ENCODE measurements at places on chromosomes 5 and 9.

- no peak for DNase-seq
These were observed 119.8 kb upstream of the NEK6 start for GRCh38 chr9:124137944-124138335.

DNA sequence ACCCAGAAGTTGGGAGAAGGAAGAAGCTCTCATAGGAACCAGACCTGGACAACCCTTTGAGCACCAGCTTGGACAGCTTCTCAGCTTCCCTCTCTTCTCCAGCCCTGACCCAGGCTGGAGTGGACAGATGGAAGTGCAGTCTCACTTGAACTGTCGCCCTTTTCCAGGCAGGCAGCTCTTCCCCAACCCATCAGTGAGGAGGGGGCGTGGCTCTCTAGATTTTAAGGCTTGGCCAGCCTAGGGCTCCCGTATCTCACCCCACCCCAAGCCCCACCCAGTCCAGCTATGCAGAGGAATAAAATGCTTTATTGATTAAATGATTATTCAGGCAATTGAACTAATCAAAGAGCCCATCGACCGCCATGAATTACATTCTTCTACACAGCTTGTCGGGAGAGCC lies 2.2 kb downstream of the PAX5 start:
- DNase-seq = no peak

DNA sequence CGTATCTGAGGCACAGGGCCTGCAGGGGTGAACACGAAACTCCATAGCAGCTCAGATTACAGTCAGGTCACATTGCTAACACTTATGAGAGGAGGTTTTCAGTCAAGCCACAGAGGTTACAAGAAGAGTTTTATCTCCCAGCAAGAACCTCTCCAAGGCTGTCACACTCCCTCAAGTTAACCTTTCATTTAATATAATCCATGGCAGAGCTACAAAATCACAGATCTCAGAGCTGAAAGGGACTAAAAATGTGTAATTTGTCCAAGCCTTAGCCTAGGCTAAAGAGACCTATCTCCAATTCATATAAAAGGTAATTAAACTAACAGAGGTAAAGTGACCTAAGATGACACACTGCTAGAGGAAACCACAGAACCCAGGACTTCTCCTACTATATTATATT lies 57.2 kb downstream of the MLANA start:
- no peak for DNase-seq

DNA sequence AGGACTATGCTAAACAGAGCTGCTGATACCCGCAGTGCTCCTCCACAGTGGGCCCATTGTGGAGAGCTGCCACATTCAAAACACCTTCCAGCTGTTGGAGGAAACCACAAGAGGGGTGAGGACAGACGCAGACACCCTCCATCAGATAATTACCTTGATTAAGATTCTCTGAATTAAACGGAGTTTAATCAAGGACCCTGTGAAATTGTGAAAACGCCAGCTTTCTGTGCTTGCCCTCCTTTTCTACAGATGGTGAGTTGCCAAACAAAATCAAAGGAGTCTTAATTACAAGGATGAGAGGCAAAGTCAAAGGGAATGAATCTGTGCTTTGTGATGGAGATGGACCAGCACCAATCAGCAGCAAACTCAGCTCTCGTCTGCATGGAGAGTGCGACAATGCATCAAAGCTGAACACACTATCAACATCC lies 596.1 kb downstream of the ELAVL2 start:
- DNase-seq = no peak

- no peak for DNase-seq
These were observed 227.7 kb upstream of the GRAMD2B start for GRCh38 chr5:126195410-126196100.

- no peak for DNase-seq
These were observed 54.1 kb downstream of the MTAP start for GRCh38 chr9:21856301-21857094.

GRCh38 chr9:133059623-133060022 lies 2.2 kb upstream of the CEL start:
- DNase-seq = no peak

GRCh38 chr5:170388818-170389549 lies at the start of gene KCNMB1:
Gene KCNMB1 (minus strand): TSS chr5:170389367. CDS start chr5:170385447, 3,920 bp downstream.
- peak; percentile 32 for DNase-seq

DNA sequence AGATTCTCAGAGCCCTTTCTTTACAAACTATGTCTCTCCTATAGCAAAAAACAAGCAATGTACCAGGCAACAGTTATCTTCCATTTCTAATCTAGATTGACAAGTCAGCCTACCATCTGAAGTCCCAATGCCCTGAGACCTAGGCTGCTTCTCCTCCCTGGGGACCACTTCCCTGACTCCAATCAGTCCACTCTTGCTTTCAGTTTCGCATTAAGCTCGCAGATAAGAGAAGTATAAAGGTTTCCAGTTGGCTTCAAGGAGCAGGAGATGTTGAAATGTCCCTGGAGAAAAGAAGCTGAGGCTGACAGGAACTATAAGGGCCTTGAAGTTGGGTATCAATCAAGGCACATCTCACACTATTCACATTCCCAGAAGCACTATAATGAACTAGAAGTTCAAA lies 32.3 kb downstream of the ERP44 start:
- no peak for DNase-seq

DNA sequence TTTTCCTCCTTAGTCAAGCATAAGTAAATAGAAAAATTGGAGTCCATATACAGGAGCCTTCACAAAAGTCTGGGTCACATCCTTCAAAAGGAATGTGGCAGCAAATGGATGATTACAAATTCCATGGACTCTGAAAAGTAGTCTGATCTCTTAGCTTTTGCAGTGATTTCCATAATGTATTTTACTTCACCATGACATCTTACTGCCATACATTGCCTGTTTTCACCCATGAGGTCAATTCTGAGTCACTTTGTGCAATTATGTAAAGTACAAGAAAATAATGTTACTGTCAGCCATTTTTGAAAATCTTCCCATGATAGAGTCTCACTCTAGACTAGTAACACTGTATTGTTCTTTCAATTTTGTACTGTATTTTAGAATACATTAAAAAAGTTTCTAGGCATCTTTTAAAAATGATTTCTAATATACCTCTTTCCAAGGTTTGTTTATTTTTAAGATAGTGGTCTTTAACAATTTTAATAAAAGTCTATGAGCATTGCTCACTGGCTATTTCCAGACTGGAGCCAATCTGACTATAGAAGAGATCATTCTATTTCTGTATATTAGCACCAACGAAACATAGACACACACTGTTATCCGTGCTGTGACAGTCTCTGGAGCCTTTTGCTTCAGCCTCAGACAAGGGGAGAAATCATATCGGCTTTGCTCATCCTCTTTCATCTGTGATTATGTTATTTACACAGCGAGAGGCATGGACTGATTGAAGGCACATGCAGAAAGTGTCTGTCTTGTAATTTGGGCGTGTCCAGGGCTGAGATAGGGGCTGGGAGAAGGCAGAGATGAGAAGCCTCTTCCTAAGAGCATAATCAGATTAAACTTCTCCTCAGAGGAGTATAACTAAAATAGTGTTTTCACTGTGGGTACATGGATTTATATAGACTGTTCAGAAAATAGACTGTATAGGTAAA lies 22.9 kb upstream of the ACTBL2 start:
- DNase-seq = no peak

Data from left renal cortex interstitium (tissue), 4 donors.